ENCODE measurements at places on chromosomes 5 and 9. TPM values are rescaled to one million over a fixed set of nuclear protein-coding genes. Genes with fewer than 3 reads are reported as not detected.

Gene SPATA31C1
- 0.84 TPM for polyA plus RNA-seq

Gene CCT5
- polyA plus RNA-seq = 236 TPM

Gene ANKHD1
- 101 TPM for polyA plus RNA-seq

Gene CHD1
- polyA plus RNA-seq = 70.9 TPM

Gene GRM6
- polyA plus RNA-seq = 0.90 TPM

Gene RETREG1
- 35.4 TPM for polyA plus RNA-seq

Gene SPATA31E1
- polyA plus RNA-seq = not detected

Gene SIL1
- 55.5 TPM for polyA plus RNA-seq

Gene SMIM33
- not detected for polyA plus RNA-seq

Gene FBP2
- not detected for polyA plus RNA-seq

Gene GPRIN1
- polyA plus RNA-seq = 1.6 TPM

Gene GAS1
- 56.7 TPM for polyA plus RNA-seq

Gene TPM2
- 128 TPM for polyA plus RNA-seq

Gene PTPRD
- 107 TPM for polyA plus RNA-seq

Gene PLAC8L1
- 0.91 TPM for polyA plus RNA-seq

Gene PRRX2
- polyA plus RNA-seq = 1.1 TPM

Gene CDHR2
- 13.9 TPM for polyA plus RNA-seq

Gene PCDHB11
- polyA plus RNA-seq = 4.8 TPM

Gene ARHGEF37
- 5.7 TPM for polyA plus RNA-seq

Gene PALM2AKAP2
- polyA plus RNA-seq = 9.2 TPM

Gene PCDHA3
- polyA plus RNA-seq = 0.34 TPM

Gene IL3
- not detected for polyA plus RNA-seq

Gene ARID3C
- not detected for polyA plus RNA-seq

Gene MOB3B
- polyA plus RNA-seq = 27.4 TPM

Gene GBGT1
- polyA plus RNA-seq = 2.8 TPM

Gene GPR150
- not detected for polyA plus RNA-seq

Gene TTLL11
- 5.9 TPM for polyA plus RNA-seq

Gene TRPM3
- polyA plus RNA-seq = 16.4 TPM

Gene TRIM7
- polyA plus RNA-seq = not detected

Gene LTC4S
- polyA plus RNA-seq = 2.1 TPM

Gene NELFB
- 51.7 TPM for polyA plus RNA-seq

Gene PAEP
- polyA plus RNA-seq = not detected

Gene PCDHA1
- not detected for polyA plus RNA-seq

Gene PRRT1B
- 0.78 TPM for polyA plus RNA-seq

Gene TPPP
- polyA plus RNA-seq = 6.2 TPM

Gene SLC25A2
- polyA plus RNA-seq = not detected

Gene FAT2
- 5.9 TPM for polyA plus RNA-seq

Gene OLFML2A
- 34.5 TPM for polyA plus RNA-seq
